Activated CD4-positive, alpha-beta T cell treated with anti-CD3 and anti-CD28 coated beads for 48 hours (primary cell): ENCODE measurements at places on chromosomes 2 and 18.

- DNase-seq, result no peak
Observed at GRCh38 chr2:107543793-107544192, 282.9 kb upstream of the RGPD4 start.

GRCh38 chr2:136014411-136014810, 29.0 kb upstream of the DARS1 start:
- no peak for DNase-seq

DNA sequence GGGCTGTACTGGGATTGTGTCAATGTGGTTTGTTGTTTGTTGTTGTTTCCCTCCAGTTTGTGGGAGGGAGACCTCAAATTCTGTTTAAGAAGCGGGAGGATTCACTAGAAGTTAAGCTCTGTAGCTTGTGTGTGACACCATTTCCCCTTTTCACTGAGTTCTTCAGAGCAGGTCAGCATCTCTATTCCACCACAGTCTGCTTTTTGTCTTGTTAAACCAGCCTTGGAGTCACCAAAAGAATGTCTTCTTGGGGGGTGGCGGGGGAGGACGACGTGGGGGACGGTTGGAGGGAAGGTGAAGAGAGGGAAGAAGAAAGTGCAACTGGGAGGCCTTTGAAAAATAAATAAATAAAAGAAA, 2.3 kb upstream of the BCL11A start:
- DNase-seq, result no peak

GRCh38 chr2:239819091-239819973, 205.8 kb downstream of the NDUFA10 start:
- no peak for DNase-seq

DNA sequence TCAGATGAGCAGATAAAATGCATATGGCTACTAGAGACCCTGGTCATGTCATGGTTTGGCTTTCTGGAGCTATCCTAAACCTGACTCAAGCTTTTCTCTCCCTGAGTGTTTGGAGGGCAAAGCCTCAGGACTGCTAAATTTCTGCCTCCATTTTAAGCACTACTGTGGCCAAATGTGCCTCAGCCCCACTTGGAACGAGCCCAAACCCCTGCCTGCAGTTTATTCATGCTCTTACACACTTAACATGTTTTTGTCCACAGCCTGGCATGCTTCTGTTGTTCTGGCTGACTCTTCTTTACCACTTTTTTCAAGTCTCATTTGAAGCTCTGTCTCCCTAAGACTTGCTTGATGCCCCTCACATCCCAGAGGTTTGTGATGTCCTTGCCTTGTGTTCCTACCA, 24.7 kb downstream of the MGAT5 start:
- no peak for DNase-seq

- DNase-seq, result peak; percentile 62
Observed at GRCh38 chr2:30332791-30333453, 101.6 kb downstream of the LBH start.

GRCh38 chr18:60123031-60123430, 223.2 kb downstream of the PMAIP1 start:
- DNase-seq, result no peak

DNA sequence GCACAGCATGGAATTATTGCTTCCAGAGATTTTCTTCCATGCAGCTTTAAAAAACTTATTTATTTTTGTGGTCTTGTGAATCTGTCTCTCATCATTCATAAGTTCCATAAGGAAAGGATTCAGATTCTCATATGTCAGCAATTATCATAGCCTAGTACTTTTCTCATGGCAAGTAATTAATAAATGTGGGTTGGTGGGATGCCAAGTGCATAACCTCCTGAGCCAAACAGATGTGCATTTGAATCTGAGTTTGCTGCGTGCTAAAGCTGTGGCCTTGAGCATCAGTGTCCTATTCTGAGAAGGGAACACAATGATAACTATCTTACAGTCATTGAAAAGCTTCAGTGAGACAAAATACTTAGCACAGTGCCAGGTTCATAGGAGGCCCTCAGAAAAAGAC, 331.9 kb downstream of the PDE11A start:
- DNase-seq, result no peak

- DNase-seq, result no peak
Observed at GRCh38 chr2:240881913-240882312, 13.3 kb downstream of the AGXT start.

- DNase-seq, result peak; percentile 55
Observed at GRCh38 chr2:43676322-43677050, at the start of gene C1GALT1C1L. TSS of gene C1GALT1C1L (minus strand) at chr2:43676429. CDS start at chr2:43676322, 107 bp downstream.

GRCh38 chr18:79617511-79618500, 61.8 kb upstream of the CTDP1 start:
- DNase-seq, result no peak

DNA sequence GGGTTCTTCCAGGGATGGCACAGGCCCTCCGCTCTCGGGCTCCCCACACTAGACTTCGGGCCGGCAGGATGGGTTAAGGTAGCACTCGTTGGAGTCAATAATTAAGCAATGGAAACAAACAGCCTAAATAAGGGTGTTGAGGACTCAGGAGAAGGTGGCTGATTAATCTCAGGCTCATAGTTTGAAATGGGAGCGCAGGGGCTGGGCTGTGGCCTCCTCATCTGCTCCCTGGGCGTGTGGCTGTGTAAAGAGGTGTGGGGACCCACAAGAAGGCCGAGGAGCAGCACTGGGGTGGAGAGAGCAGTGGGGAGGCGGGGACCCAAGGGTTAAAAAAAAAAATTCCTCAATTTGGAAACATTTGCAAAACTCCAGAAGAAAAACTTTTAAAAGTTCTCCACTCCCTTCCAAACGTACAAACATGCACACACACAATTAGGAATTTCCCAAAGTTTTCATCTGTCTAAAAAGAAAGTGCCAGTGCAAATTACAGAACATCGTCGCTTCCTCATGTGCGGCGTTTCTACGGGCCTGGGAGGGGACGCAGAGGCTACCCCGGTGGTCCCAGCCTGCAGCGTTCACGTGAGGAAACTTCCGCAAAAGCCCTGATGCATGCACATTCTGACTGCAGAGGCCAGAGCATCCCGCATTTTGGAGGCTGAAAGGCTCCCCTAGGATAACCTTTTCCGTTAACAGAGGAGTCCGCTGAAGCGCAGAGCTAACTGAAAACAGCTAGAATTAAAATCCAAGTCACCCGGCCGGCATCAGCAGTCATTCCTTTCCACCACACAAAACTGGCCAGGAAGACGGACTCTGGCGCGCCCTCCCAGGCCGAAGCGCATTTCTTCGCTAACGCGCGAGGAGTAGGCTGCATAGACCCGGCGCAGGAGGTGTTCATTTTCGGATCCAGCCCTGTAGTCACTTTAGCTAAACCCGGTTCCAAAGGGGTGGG, 1.0 kb upstream of the TUBB6 start:
- DNase-seq, result no peak

GRCh38 chr18:8773980-8774379, 68.6 kb downstream of the MTCL1 start:
- DNase-seq, result no peak

GRCh38 chr2:149387411-149387810, 57.0 kb downstream of the LYPD6 start:
- no peak for DNase-seq

- DNase-seq, result peak; percentile 15
Observed at GRCh38 chr18:58005885-58006523, 38.0 kb upstream of the NEDD4L start.

GRCh38 chr18:63534615-63535014, 7.6 kb upstream of the SERPINB12 start:
- DNase-seq, result no peak

DNA sequence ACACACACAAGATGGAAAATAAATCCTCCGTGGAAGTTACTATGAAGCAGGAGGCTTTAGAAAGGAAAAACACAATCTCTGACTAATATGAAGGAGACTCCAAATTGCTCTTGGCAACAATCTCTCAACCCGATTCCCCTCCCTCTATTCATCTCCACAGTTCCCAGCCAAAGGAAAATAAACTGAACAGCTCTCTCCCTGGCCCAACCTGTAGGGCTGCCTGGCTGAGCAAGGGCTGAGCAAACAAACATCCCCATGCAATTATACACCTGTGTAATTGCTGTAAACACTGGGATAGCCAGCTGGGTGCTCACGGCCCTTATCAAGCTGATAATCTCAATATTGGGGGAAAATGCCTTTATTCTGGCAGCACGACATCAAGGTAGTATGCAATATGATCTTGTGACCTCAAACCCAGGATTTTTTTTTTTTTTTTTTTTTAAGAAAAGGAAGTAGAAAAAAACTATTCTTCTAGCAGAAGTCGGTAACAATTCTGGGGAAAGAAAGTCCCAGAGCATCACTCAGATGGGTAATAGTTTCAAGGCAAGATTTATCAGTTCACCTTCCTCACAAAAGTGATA, 203.3 kb upstream of the SMAD2 start:
- no peak for DNase-seq

- no peak for DNase-seq
Observed at GRCh38 chr2:108460345-108461037, 11.5 kb downstream of the GCC2 start.

DNA sequence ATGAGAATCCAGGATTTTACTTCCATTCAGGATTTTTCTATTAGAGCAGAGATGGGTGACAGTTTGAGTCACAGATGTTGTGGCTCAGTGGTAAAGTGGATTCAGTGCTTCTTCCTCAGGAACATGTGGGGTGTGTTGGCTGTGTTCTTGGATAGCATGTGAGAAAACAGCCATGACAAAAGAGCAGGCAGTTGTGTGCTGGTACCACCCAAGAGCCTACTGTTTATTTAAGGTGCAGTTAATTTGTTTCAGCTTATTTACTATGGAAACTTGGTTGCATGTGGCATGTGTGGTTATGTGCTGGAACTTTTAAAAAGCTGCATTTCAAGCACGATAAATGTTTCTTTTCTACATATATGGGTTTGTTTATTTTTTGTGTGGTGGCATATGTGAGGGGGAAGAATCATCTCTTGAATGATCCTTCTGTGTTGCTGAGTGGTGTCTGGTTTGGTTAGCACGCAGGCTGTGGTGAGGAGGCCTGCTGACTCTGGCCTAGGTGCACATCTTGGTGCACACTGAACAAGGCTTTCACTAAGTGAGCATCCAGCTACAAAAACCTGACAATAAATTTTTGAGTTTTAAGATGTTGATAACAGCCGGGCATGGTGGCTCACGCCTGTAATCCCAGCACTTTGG, 67.3 kb downstream of the SPTBN1 start:
- no peak for DNase-seq

DNA sequence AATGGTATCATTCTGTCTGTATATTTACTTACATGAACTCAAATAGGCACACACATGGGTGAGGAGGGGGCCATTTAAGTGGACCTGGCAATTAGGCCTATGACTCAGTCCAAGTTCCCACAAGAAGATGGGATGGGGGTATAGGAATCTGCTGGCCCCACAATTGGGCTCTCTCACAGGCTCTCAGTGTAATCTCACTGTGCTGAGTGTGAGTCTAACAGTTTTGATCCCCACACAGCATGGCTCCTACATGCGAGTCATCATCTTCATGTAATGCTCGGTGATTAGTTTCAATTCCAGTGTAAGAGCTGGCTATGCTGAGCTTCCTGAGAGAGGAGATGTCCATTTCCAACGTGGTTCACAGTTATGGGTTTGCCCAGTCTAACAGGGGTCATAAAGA, 114.0 kb downstream of the GATA6 start:
- DNase-seq, result no peak

DNA sequence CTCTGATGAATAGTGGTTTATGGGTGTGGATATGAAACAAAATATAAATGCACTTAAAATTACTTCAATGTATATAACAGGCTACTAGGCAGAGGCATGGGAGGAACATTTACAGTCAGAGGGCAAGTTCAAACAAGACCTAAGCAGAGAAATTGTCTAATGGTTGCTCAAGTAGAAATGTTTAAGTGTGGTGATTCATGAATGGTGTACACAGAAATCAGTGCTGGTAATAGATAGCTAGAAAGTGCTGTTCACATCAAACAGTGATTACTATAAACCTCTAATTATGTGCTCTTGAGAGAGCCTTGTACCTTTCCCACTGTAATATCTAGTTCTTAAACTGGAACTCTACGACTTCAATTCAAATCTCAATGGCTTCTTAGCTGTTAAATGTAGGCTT, 485.1 kb downstream of the NRXN1 start:
- no peak for DNase-seq

GRCh38 chr2:101388232-101388631, 929 bp upstream of the CREG2 start:
- no peak for DNase-seq

- DNase-seq, result no peak
Observed at GRCh38 chr18:79932907-79933306, 18.5 kb downstream of the SLC66A2 start.

- no peak for DNase-seq
Observed at GRCh38 chr2:217736776-217737550, 265.8 kb downstream of the TNS1 start.

DNA sequence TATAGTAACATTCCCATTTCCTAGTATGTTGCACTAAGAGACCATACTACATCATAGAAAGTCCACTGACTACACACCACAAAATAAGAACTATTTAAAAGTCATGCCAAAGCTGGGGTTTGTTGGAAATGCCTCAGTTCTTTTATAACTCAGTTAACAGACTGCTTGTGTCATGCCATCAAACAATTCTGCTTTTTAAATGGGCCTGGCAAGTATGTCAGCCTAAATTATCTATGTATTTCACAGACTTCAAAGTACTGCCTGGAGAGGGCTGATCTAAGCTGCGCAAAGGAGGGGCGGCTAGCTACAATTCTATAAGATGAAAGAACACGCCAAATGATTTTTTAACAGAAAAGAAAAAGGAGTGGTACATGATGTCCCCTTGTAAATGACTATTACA, 49.6 kb downstream of the FARSB start:
- no peak for DNase-seq

- DNase-seq, result no peak
Observed at GRCh38 chr18:25813110-25813509, 277.3 kb downstream of the SS18 start.

DNA sequence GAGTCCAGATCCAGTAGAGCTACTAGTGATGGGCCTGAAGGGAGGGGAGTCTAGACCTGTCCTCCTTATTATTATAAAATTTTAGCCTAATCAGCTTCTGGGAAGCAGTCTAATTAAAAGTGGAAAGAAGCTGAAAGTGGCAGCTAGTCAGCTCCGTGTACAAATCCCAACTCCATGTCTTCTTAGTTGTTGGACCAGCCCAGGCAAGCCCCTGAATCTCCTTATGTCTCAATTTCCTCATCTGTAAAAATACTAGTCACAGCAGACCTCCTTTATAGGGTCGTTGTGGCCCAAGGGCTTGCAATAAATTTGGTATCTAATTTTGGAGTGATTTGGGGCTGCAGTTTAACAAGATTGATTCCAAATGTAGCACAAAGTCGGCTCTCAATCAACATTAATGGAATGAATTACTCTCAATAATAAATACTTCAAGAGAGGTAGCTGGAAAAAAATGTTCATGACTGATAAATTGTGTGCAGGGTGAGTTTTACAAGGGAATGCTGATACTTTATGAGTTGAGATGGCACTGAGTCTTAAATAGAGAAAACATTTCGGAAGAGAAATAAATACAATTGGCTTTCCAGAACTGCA, 118.3 kb upstream of the NDUFV2 start:
- no peak for DNase-seq

GRCh38 chr2:160695402-160696086, 201.9 kb upstream of the RBMS1 start:
- DNase-seq, result no peak

GRCh38 chr2:105824446-105824845, 79.7 kb downstream of the NCK2 start:
- DNase-seq, result no peak
